Activated T-cell treated with anti-CD3 and anti-CD28 coated beads, Interleukin-2, amount 50 U/mL, for 4 hours (primary cell): ENCODE measurements at places on chromosomes 3 and 15.

DNA sequence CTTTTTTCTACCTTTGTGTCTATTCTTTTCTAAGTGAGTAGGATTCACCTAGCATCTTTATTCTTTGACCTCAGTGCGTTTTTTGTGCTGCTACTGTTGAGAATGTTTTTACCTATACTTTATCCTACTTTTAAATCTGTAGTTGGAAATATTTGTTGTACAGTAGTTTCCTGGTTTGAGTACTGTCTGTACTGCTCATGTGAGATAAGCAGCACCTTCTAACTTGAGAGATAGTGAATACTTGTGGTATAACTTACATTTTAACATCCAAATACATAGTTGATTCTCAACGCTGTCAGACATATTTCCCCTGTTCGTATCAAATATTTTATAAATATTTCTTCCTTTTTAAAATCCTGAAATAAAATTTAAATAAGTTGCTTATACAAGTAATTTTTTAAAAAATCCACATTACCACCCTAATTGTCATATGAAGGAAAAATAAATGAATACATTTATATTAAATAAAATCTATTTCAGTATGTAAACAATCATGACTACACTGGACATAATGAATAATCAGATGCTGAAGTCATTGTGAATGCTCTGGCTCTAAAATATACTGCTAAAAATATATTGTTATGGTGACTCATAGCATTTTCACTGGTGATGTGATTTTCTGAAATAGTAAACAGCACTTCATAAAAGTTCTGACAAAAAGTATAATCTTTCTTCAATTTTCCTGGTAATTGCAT is 17.4 kb downstream of the ATP11B start:
- DNase-seq, result no peak

DNA sequence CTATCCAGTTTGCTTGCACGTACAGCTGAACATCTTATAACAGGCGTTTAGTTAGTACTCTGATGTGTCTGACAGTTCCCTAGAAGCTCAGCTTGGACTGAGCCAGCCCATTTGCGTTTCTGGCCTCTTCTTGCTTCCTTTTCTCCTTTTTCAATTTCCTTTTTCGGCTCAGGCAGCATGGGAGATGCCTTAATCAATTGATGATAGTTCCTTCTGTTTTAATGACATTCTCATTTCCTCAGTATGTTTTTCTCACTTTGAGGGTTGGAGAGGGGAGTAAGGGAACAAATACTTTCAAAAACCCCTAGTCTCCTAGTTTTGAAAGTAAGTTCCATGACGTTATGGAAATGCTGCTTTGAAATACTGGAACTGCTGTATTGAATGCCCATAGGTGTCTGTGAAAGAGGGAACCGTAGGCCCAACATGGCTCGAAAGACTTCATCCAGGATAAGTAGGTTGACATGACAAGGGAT is 18.9 kb downstream of the IL1RAP start:
- no peak for DNase-seq

DNA sequence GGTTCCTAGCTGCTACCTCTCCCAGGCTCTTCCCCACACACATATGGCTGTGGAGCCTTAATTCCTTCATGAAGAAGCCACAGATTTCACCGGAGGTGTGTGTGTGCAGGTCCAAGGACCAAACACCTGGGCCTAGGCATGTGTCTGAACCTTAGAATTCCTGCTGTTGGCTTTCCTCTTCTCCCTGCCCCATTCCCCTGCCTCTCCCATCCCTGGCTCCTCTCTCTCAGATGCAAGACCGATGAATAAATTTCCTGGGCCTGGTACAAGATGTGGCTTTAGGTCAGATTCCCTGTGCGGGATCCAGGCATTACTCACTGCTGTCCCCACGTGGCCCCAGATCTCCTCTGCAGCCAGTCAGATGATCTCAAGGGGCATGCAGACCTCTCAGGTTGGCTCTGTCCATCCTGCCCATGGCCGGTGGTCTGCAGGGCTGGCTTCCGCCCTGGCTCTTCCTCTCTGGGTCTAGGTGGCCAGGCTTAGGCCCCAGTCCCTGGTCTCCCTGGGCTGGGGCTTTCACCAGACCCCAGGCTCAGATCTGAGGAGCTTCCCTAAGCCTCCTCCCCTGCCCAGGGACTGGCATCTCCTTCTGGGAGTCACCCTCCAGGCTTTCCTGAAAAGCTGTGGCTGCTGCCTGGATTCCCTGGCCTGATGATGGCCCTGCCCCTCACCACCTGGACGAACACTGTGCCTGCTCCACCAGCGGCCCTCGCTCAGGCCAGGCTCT is 20.5 kb downstream of the CCR9 start:
- no peak for DNase-seq

- no peak for DNase-seq
Measured at GRCh38 chr15:41941644-41942415, 30.5 kb downstream of the EHD4 start.

- no peak for DNase-seq
Measured at GRCh38 chr3:6717026-6717943, 143.6 kb upstream of the GRM7 start.

GRCh38 chr3:17079933-17080332 is 195.2 kb downstream of the PLCL2 start:
- no peak for DNase-seq

DNA sequence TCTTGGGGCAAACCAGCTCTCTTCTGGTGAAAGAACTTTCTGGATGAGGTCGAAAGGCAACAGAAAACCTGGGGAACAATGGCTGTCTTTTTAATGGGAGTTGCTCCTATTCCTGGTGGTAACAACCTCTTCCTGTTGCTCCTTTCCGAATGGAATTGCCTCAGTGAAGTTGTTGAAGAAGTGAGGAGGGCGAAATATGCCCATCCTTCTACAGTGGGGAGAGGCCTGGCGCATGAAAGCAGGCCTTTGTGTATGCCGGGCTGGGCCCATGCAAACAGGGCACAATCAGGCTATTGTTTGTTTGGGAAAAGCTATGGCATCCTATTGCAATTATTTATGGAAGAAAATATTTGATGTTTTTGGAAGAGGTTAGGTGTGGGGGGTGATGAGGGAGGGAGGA is 166.9 kb downstream of the IGF1R start:
- no peak for DNase-seq

- no peak for DNase-seq
Measured at GRCh38 chr3:47000198-47000815, 20.8 kb downstream of the NBEAL2 start.
